ENCODE measurements at places on chromosomes 16 and 17. TPM values are rescaled to one million over a fixed set of nuclear protein-coding genes. Genes with fewer than 3 reads are reported as not detected.
A peak's percentile ranks its signal among the peaks of the same experiment; 100 is the strongest.

GRCh38 chr17:76736349-76737081 is 616 bp downstream of the SRSF2 start:
- H3K4me1 ChIP-seq: peaks cover 35% of the 10 kb centered on the region
- peak overlapping the region; percentile 92 for H3K4me3 ChIP-seq
- H3K27me3 ChIP-seq: no peaks in the 10 kb centered on the region
- no peak for DNase-seq

DNA sequence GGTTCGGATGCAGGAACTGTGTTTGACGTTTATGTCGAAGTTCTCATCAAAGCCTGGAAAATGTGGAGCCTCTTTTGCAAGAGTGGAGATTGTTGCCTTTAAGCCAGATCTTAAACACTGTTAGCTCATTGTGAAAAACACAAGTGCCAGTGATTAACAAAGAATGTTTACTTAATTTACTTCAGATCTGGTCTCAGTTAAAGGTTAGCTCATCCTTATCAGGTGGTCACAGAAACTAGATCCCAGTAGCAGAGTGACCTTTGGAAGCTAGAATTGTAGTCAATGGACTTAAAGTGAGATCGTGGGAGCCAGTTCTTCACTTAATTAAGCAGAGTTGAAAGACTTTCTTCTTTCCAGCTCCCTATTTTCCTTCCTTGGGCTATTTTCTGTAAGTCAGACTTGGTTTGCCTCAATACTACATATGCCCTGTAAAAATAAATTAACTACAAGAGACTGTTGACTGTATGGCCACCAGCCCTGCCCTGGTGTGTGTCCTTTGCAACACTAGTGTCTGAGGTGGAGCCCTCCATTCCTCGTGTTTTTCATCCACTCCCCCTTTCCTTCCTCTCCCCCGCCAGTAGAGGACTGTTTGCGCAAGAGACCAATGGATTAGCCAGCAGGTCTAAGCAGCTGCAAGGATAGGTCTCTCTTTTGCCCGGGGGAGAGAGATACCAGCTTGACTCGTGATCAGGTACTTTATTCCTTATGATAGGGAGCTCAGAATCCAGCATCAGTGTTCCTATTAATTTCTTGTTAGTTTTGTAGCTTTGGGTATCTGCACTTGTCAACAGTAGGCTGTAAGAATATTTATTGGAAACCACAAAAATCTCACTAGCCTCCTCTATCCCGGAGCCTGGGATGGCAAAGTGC is 20.2 kb downstream of the FBXO39 start:
- no peaks in the 10 kb centered on the region for H3K36me3 ChIP-seq
- no peak for DNase-seq
- no peaks in the 10 kb centered on the region for H3K27me3 ChIP-seq
- H3K27ac ChIP-seq: no peak overlapping the region
- H3K4me1 ChIP-seq: no peaks in the 10 kb centered on the region

DNA sequence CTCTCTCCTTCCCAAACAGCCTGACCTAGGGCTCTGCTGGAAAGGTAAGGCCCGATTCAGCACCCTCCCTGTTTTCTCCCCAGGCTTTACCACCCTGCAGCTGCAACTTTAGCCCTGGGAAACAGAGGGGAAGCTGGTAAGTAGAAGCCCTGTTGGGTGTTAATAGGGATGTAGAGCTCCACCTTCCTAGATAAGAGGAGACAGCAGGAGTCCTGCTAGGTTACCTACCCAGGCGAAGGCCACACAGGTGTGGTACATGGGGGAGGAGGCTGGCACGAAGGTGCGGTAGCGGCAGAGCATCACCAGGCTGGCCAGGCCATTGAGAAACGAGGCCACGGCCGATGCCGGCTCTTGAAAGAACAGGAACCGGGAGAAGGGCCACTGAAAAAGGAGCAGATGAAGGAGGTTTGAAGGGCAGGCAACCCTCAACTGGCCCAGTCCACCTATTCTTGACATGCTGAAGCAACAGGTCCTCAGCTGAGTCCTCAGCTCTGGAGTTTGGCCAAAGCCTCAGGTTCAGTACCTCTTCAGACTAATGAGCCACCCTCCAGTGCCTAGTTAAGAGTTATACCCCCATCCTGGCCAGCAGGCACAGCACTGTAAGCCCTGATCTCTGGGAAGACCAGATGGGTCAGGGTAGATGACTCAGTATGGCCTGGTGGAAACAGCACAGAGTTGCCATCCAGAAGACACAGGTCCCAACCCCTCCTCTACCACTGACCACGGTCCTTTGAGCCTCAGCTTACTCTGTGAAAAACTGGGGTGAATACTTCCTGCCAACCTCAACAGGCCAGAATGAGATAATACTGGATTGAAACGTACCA is 3.3 kb downstream of the PGAP3 start:
- no peak overlapping the region for H3K27ac ChIP-seq
- DNase-seq: no peak
- H3K36me3 ChIP-seq: no peaks in the 10 kb centered on the region
- H3K4me3 ChIP-seq: no peak overlapping the region
- H3K27me3 ChIP-seq: no peaks in the 10 kb centered on the region
- H3K4me1 ChIP-seq: peaks cover 8% of the 10 kb centered on the region

GRCh38 chr16:20359997-20360396 is 7.5 kb upstream of the UMOD start:
- H3K4me1 ChIP-seq: no peaks in the 10 kb centered on the region
- H3K27me3 ChIP-seq: no peaks in the 10 kb centered on the region
- no peaks in the 10 kb centered on the region for H3K36me3 ChIP-seq
- no peak overlapping the region for H3K27ac ChIP-seq
- no peak overlapping the region for H3K4me3 ChIP-seq

The KIF2B gene
- not detected for total RNA-seq

The KRTAP9-8 gene
- not detected for total RNA-seq

The CA4 gene
- not detected for total RNA-seq

All from astrocyte (in vitro differentiated cells and primary cell).